Stimulated activated CD8-positive, alpha-beta memory T cell treated with anti-CD3 and anti-CD28 coated beads, Interleukin-2, amount 100 ng/mL, for 1 hour (primary cell): ENCODE measurements at places on chromosomes 7 and 10.

GRCh38 chr7:155604504-155604997 is 39.9 kb upstream of the RBM33 start:
- no peak for DNase-seq

DNA sequence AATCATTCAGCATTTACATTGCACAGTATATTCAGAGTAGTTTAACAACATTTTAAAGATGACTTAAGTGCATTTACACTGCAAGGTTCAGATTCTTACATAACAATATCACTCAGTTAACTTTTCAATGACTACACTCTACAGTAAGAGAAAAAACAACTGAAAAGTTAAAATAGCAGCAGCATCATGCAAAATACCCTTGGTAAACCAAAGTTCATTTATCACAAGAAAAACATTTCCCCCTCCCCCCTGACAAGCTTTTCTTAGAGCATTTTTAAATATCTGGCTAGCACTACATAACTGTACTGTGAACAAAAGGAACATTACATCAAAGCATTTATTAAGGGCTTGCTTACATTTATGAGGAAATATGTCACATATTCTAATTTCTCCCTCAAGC is 179.5 kb upstream of the HGF start:
- DNase-seq, result no peak

DNA sequence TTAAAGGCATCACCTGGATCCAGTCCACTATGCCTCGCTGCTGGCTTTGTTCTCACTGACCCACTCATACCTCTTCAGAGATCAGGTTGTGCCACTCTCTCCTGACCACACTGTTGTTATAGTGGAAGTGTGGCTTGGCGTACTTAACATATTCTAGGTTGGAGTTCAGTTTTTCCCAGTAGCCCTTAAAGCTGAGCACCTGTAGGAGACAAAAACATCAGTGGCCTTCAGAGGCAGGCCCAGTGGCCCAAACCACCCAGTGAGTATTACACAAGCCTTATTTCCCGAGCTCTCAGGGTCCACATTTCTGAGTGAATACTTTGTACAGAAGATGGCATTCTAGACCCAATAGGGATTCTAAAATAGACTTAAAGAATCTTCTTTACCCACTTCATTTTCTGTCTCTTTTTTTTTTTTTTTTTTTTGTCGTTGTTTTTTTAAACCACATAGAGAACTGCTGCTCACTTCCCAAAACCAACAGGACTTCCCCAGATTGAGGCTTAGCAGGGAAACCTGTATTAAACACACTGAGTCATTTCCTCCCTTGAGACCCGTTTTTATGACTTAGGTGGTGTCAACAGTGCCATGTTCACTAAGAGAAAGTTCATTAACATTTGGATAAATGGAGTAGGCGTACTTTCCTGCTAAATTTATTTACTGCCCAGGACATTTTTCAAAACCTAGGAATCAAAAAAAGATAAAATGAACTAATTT is 85.8 kb downstream of the GSAP start:
- DNase-seq, result no peak

DNA sequence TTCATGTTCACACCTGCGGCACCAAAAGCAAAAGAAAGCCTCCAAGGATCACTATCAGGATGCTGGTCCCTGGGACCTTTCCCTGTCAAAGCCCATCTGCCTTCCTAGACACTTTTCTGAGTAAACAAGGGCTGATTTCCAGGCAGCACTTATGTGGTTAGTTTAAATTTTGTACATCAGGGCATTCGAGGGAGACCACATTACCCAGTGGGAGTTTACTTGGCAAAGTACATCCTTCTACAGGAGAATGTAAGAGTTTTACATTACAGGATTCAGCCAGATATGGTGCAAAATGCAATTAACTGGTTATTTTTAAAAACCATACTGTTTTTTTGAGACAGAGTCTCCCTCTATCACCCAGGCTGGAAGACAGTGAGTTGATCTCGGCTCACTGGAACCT is 132.1 kb downstream of the CSTF2T start:
- no peak for DNase-seq

GRCh38 chr10:15433850-15434537 is 62.9 kb upstream of the FAM171A1 start:
- DNase-seq, result no peak

DNA sequence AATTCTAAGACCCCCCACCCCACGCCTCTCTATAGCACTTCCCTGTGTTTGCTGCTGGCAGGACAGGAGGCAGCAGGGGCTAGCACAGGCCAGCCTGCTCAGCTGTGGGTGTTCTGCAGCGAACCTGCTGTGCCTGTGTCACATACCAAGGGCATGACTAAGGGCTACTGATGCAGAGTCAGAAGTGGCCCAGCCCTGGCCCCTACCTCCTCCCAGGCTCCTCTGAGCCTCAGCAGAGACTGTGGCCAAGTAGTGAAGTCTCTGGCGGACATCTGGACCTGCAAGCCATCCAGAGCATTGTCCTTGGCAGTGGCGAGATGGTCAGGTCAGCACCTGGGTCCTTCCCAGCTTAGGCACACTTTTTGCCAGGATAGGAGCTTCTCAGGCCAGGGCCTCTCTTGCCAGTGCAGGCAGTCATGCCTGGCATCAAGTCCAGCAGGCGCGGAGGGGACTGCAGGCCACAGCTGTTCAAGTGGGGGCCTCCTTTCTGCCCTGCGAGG is 116.3 kb upstream of the RET start:
- DNase-seq, result no peak

GRCh38 chr7:147639751-147640150 is 950.8 kb upstream of the C7orf33 start:
- DNase-seq, result no peak

DNA sequence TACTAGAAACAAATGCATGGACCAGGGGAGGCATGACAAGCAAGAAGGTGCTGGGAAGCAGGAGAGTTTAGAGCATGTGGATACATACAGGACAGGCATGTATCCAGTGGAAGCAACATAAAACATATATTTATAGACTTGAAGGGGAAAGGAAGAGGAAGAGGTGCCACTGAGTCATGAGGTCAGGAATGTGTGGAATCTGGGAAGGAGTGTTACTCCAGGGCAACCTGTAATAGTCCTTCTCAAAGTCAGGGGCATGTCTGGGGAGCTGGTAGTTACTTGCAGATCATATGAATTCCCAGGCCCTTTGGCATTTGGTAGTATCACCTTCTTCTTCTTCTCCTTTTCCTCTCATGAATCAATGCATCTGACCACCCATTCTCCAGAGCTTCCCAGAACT is 246.6 kb downstream of the XPNPEP1 start:
- no peak for DNase-seq

GRCh38 chr7:128937647-128938543 is at the start of gene IRF5:
Gene IRF5 (plus strand): TSS chr7:128937927. CDS start chr7:128942082, 4,155 bp downstream.
- no peak for DNase-seq

DNA sequence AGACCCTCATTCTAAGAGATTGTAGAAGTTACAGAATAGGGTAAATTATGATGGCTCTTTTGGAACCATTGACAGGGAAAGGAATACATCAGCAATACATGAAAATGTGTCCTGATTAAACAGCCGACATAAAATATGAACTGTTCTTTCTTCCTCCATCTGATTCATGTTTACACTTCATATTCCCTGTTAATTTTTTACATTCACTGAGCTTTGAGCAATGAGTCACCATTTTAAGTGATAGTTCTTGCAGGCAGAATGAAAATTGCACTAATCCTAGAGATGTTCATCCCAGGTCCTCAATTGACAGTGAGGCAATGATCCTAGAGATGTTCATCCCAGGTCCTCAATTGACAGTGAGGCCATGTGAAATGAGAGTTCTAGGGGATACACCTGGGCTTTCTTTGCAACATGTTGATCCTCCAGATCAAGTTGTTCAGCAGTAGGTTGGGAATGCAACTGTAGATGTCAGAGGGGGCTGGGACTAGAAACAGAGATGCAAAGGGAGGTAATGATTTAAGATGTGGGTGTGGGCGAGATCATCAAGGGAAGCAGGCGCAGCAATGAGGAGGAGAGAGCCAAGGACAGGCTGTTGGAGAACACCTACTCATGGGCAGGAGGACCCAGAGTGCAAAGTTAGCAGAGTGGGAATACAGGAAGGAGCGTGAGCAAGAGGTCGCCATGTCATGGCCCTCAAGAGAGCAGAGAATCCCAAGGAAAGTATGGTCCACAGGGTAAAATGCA is 138.7 kb downstream of the ZNF365 start:
- DNase-seq, result no peak

- DNase-seq, result no peak
Observed at GRCh38 chr7:85095806-85096205, 91.0 kb downstream of the SEMA3D start.

GRCh38 chr7:83060218-83060617 is 102.5 kb downstream of the PCLO start:
- no peak for DNase-seq

GRCh38 chr10:63537536-63537935 is 16.3 kb downstream of the REEP3 start:
- DNase-seq, result no peak

GRCh38 chr10:131682271-131682962 is 218.4 kb upstream of the PPP2R2D start:
- no peak for DNase-seq

DNA sequence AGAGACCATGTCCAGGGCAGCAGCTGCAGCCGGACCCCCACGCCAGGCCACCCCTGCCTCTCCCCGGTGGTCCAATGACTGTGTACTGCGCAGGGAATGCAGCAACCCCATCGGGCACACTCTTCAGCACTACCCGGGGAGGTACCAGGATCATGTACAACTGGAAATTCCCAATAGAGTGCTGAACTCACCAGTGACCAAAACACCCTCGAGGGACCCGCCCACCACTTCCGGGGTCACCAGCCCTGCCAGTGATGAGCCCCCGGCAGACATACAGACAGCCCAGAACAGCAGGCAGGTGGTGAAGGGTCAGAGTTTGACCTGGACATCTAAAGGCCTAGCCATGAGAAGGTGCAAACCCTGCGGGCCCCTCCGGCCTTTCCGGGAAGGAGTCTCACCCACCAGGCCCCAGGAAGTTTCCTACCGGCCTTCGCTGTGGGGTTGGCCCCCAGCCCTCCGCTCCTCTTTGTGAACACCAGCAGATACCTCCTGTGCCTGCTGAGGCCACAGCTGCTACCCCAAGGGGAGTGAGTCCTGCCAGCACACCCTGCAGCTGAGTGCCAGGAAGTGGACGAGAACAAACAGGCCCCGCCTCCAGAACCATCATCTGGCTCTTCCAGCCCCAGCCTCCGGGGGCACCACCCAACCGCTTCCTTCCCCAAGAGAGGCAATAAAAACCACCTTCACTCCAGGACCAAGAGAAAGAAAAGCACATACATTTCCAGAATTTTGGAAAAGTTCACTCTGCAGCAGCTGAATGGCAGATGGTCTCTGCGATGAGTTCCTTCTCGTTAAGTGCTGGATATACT is 5.0 kb upstream of the ANKRD61 start:
- DNase-seq, result peak; percentile 50

GRCh38 chr10:58473976-58474375 is 38.7 kb upstream of the BICC1 start:
- DNase-seq, result no peak

GRCh38 chr10:112875476-112876267 is 74.4 kb upstream of the TCF7L2 start:
- DNase-seq, result no peak

DNA sequence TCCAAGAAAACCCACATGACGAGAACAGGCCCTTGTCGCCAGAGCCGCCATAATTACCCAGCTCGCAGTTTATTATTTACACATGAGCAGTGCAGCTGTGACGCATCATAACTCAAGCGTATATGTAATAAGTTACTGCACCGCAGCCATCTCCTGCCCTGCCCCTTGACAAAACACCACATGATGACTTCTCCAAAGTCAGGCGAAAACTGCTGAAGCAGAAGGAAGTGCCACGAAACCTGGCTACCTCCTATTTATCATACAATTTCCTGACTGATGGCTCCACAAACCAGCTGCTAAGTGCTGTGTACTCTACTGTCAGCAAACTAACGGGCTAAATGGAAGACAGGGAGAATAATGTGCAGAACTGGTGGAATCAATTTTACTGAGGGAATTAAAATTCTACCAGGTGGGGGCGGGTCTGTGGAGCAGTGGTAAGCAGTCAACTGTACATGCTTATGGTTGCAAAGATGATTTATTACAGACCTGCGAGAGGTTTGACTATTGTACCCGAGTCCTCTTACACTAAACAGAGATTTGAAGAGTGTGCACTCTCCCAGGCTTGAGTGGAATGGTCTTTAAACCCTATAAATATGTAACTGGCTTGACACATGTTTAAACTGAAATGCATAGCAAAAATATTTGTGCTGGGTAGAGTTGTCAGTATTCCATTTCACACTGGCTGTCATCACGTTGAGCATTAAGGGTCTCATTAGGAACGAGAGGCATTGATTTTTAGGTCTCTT is 156.0 kb downstream of the GLI3 start:
- no peak for DNase-seq

- DNase-seq, result no peak
Observed at GRCh38 chr7:153258686-153259085, 499.1 kb downstream of the ACTR3B start.

DNA sequence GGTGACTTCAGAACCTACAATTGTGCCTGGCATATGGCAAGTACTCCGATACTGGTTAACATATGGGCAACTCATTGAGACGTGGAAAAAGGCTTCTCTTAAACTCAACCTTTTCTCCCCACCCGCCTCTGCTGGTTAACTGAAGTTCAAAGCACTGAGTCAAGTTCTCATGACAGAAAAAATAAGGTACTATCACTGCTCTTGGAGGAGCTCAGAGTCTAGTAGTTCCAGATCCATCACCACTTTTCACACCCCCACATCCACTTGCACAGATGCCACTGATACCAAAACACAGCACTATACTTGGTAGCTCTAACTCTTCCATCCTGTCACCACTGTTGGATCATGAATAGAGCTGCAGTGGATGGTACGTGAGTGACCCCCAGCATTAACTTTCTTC is 36.2 kb downstream of the CCDC6 start:
- no peak for DNase-seq

- DNase-seq, result no peak
Observed at GRCh38 chr10:5744849-5745248, 60.2 kb downstream of the TASOR2 start.

GRCh38 chr7:41832941-41833340 is 130.1 kb upstream of the INHBA start:
- no peak for DNase-seq
